Skin of body (tissue), 3 donors: ENCODE measurements at places on chromosomes 6 and 20. TPM values are rescaled to one million over a fixed set of nuclear protein-coding genes. Genes with fewer than 3 reads are reported as not detected.

HEBP2 gene
- 12.1 TPM for total RNA-seq

AGER gene
- 2.7 TPM for total RNA-seq

HDGFL1 gene
- not detected for total RNA-seq

ZDHHC14 gene
- total RNA-seq, result 5.5 TPM

CALHM6 gene
- 3.4 TPM for total RNA-seq

BFSP1 gene
- 1.3 TPM for total RNA-seq

POM121L2 gene
- total RNA-seq, result not detected

TAF4 gene
- total RNA-seq, result 7.6 TPM

CDC40 gene
- total RNA-seq, result 18.1 TPM

DIDO1 gene
- 34.4 TPM for total RNA-seq

APCDD1L gene
- 3.0 TPM for total RNA-seq

HLA-DQA2 gene
- 0.99 TPM for total RNA-seq

MCHR2 gene
- not detected for total RNA-seq

LTB gene
- 1.6 TPM for total RNA-seq

FLRT3 gene
- 50.4 TPM for total RNA-seq

OR2J3 gene
- total RNA-seq, result not detected

EEF1A2 gene
- total RNA-seq, result 38.5 TPM

SRMS gene
- total RNA-seq, result 1.1 TPM

BEND6 gene
- total RNA-seq, result 5.6 TPM

PRKN gene
- total RNA-seq, result 5.2 TPM

DEFB132 gene
- not detected for total RNA-seq

SLC17A2 gene
- total RNA-seq, result not detected

GATA5 gene
- not detected for total RNA-seq

GJA10 gene
- total RNA-seq, result not detected

IRAK1BP1 gene
- total RNA-seq, result 9.0 TPM

GGTLC1 gene
- not detected for total RNA-seq

TSBP1 gene
- total RNA-seq, result not detected

ELOVL2 gene
- total RNA-seq, result 0.59 TPM

TMEM217 gene
- 1.3 TPM for total RNA-seq

GOPC gene
- 45.8 TPM for total RNA-seq

BPIFB2 gene
- total RNA-seq, result not detected

ATP6V1G2 gene
- total RNA-seq, result 1.4 TPM

TGIF2 gene
- total RNA-seq, result 15.7 TPM

LPA gene
- total RNA-seq, result not detected

RSPH9 gene
- total RNA-seq, result 0.30 TPM

SOX18 gene
- total RNA-seq, result 3.7 TPM

DEF6 gene
- total RNA-seq, result 10.9 TPM

NKAPL gene
- total RNA-seq, result 0.79 TPM

STK4 gene
- total RNA-seq, result 28.3 TPM

FUT9 gene
- 0.10 TPM for total RNA-seq

ATRN gene
- 26.3 TPM for total RNA-seq

MAFB gene
- 20.6 TPM for total RNA-seq

ECT2L gene
- total RNA-seq, result 0.10 TPM

CCDC170 gene
- 1.9 TPM for total RNA-seq

SLC35D3 gene
- 0.10 TPM for total RNA-seq

PANK2 gene
- 39.8 TPM for total RNA-seq

CASS4 gene
- total RNA-seq, result 0.89 TPM

SLC22A7 gene
- total RNA-seq, result not detected

ERVFRD-1 gene
- total RNA-seq, result 0.10 TPM

HCK gene
- 11.5 TPM for total RNA-seq

CLPSL2 gene
- not detected for total RNA-seq

ALDH8A1 gene
- 0.99 TPM for total RNA-seq
